Heart left ventricle (tissue), 16 donors: ENCODE measurements at places on chromosomes 6 and 20. TPM values are rescaled to one million over a fixed set of nuclear protein-coding genes. Genes with fewer than 3 reads are reported as not detected.

DNA sequence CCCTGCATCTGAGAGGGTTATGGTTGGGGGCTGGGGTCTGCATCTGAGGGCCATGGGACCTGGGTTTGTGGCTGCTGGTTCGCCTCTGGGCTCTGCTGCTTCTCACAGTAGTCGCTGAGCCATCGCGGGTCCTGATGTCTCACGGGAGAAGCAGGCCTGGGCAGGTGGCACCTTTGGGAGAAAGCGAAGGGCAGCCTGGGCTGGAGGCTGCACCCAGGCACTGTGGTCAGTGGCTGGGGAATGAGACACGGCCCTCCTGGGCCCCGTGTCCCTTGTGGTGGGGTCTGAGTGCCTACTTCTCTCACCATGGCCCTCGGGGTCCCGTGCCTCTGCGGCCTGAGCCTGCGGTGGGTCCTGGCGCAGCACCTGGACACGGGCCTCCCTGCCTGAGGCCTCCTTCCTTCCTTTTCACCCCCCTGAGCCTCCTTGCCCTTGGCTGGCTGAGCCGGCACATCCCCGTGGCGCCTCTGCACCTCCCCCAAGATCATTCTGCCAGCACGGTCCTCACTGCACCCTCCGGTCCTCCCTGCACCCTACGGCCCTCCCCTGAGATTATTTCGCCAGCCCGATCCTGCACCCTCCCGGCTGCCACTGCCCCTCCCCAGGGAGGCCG is 206.0 kb downstream of the ERMARD start:
- DNase-seq: peak; percentile 4

GRCh38 chr6:5513408-5513807 is 252.1 kb downstream of the FARS2 start:
- DNase-seq: no peak

GRCh38 chr6:118677193-118677592 is 25.8 kb upstream of the CEP85L start:
- no peak for DNase-seq

Gene SRMS
- not detected for total RNA-seq

- no peak for DNase-seq
Observed at GRCh38 chr20:25203871-25204320, 8.4 kb downstream of the ENTPD6 start.

Gene ENPP3
- total RNA-seq: 0.44 TPM

DNA sequence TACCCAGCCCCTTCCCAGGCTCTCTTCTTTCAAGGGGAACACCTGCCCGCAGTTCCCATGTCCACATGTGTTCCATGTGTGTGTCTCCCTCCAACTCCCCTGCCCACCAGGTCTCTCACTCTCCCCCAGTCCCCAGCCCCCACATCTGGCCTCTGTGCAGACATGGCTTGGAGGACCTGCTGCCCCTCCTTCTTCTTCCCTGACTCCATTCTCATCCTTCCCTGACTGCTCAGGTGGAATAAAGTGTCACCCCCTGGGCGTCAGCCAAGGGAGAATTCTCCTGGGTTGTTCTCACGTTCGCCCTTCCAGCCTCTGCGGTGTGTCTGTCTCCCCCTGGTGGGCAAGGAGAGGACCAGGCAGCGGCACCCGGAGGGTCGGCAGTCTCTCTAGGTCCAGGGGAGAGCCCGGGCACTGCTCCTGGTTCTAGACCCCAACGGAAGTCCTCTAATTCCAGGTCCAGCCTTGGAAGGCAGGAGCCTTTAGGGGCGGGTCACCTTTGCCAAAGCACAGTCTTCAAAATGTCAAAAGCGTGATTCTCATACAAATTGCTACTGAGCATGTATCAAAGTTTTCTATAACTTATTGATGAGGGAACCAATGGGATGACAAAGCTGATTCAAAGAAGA is 50.5 kb downstream of the EBF4 start:
- peak; percentile 36 for DNase-seq

DNA sequence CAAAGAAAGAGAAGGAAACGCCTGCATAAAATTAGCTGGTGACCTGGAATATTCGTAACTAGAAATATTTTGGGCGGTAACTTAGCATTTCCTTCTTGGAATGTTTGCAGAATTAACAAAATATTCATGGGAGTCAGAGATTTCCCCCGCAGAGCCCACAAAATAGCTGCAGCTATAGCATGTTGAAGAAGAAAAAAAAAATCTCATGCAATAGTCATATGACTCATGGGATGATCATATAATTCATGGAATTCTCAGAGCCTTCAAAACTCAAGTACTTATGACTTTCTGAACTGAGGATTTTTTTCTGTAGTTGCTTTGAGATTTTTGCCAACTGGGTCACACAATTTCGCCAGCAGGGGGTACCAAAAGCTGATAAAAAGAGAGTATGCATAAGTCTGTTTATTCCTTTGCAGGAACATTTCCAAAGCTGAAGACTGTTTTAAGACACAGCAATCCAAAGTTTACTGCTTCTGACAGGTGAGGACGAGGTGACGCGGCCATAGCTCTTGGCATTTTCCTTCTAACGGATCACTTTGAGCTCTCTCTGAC is 586.0 kb upstream of the CHD6 start:
- no peak for DNase-seq

GRCh38 chr6:137311940-137312339 is 92.8 kb upstream of the IFNGR1 start:
- DNase-seq: no peak

DNA sequence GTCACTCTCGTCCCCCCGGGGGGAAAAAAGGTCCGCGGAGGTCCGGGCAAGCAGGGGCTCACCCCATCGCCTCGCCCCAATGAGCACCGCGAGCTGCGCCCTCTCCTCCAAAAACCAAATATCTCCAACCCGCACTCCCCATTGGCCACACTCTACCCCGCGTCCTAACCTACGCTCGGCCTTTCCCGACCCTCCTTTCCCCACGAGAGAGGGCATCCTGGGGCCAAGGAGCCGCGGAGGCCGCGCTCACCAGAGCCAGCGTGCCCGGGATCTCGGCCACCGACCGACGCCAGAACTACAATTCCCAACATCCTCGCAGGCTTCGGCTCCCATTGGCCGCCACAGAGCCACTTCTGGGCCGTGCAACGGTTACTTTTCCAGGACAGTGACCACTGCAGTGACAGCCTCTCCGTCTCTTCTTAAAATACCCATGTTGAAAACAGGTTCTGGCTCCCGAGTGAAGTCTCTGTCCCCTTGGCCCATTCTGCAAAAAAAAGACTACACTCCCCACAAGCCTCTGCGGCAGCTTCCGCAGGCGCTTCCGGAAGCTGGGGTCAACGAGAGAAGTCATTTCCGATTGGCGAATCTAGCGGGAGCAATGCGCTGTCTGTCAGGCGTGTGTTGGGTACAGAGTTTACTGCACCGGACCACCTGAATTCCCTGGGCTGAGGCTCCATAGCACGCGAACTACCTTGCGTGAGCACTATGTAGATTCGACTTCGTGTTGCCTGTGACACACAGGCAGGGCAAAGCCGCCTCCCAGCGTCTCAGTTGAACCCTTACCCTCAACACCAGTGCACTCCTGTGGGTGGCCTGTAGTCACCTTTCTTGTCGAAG is at the start of gene ZNF343:
Gene ZNF343 (minus strand): TSS at position 285 of the 837 bp plus-strand sequence. CDS start 15,020 bp downstream, outside the sequence.
- peak; percentile 83 for DNase-seq

DNA sequence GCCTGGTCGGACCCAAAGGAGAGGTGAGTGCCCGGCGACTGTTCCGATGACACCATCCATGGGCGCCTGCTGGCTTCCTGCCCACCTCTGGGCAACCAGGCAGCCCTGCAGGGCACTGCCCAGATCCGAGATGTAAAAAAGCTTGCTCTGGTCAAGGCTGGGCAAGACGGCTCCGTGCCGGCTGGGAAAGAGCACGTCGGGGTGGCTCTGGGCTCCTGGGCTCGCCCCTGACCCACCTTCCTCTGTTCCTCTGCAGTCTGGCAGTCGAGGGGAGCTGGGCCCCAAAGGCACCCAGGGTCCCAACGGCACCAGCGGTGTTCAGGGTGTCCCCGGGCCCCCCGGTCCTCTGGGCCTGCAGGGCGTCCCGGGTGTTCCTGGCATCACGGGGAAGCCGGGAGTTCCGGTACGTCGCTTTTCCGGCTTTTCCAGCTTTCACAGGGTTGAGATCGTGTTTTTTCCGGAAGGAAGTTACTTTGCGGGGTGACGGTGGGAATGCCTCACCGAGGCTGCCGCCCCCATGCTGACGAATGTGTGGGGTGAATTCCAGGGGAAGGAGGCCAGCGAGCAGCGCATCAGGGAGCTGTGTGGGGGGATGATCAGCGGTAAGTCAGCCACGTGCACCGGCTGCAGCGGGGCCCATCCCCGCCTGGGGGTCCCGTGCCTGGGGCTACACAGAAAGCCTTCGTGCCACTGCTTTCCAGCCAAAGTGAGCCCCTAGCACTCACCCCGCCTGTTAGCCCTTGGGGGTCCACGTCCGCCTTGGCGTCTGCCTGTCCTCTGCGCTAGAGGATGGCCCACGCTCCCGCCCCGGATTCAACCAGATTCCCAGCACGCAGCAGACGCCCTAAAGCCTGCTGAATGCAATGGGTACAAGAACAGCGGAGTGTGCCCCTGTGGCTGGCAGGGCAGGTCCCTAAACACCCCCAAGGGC is 19.3 kb downstream of the COL9A3 start:
- no peak for DNase-seq

Gene SYTL3
- 12.8 TPM for total RNA-seq

DNA sequence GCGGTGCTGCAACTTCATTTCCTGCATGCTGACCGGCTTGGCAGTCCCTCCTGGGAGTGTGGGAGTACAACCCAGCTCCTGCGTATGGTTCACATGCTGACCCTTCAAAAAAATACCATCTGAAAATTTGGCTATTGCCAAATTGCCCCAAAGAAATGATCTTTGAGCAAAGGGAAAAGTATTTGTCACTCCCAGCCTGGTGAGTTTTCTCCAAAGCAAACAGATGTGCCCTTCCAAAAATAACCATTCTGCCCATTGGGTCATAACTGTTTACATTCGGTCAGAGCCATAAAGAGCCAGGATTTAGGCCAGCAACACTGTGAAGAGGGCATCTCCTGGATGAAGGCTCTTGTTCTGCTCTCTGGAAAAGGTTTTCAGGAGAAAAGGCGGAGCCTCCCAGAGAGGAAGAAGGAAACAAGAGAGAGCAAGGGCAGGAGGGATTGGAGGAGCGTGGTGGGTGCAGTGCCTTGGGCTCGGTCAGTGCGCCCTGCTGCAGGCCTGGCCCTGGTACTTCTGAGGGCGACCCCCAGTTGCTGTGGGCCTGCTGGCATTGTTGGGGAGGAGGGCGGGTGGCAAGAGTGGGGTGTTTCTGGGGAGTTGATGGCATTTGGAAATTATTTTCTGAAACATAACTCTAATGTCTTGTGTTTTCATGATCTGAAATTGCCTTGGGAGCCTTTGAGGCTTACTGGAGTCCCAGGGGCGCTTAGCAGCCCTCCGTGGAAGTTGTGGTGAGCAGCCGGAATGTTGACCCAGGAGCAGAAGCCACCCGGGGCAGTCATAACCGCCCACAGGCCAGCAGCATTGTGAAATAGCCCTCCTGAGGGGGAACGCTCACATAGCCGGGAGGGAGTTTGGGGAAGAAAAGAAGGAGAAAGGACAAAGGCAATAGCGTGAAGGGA is 248.4 kb downstream of the MYLK4 start:
- no peak for DNase-seq

Gene RNGTT
- total RNA-seq: 11.6 TPM

- DNase-seq: no peak
Observed at GRCh38 chr20:35387334-35387733, 24.4 kb downstream of the UQCC1 start.

Gene SHLD1
- total RNA-seq: 7.1 TPM

DNA sequence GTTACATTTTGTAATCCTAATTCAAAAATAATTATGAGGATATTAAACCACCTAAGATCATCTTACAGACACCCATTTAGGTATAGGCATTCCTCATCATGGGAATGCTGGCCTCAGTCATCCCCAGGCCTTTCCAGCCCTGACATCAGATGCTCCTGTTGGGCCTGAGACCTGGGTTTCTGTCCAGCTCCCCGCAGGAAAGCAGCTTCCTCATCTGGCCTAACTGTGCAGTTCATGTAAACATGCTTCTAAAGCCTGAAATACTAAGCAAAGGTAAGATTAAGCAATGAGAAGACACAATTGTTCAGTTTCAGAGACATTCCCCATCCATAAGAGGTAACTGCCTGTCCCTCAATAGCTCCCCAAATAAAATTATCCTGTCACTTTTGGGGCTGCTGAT is 19.0 kb downstream of the ETV7 start:
- no peak for DNase-seq

DNA sequence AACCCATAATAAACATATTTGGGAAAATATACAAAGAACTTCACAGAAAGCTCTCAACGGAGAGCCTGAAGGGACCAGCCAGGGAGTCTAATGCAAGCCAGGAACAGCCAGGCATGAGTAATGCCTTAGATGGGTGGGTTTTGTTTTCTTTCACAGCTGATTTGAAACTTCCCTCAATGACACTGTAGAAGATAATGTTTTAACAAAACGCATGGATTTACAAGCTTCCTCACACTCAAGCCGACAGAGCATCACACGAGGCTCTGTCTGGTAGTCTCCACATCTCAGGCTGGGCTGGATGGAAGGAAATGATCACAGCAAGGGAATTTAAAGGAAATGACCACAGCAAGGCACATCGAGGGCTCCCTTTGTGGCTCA is 113.9 kb downstream of the GMPR start:
- DNase-seq: no peak

Gene PRSS16
- not detected for total RNA-seq

Gene KIFC1
- not detected for total RNA-seq

- no peak for DNase-seq
Observed at GRCh38 chr20:41784209-41784958, 166.2 kb upstream of the CHD6 start.

Gene GGTLC1
- total RNA-seq: not detected

Gene OR2J2
- total RNA-seq: not detected

GRCh38 chr6:10595731-10596664 is 74.8 kb downstream of the GCNT2 start:
- no peak for DNase-seq

Gene TMEM151B
- 0.45 TPM for total RNA-seq

GRCh38 chr6:27931209-27931608 is 19.0 kb upstream of the OR2B2 start:
- DNase-seq: no peak

DNA sequence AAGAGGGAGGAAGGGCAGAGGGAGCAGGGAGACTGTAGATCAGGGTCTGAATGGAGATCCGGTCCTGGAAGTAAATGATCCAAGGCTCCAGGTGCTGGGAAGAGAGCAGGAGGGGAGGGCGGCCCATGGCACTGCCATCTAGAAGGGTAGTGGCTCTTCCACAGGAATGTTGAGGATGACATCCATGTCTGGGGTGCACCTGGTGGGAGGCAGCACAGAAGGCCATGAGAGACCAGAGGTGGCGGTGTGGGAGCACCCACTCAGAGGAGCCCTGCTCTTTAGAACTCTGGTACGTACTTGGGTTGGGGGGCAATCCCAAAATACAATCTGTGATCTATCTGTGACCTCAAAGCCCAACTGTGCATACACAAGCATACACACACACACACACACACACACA is 13.5 kb downstream of the DEFB132 start:
- no peak for DNase-seq

DNA sequence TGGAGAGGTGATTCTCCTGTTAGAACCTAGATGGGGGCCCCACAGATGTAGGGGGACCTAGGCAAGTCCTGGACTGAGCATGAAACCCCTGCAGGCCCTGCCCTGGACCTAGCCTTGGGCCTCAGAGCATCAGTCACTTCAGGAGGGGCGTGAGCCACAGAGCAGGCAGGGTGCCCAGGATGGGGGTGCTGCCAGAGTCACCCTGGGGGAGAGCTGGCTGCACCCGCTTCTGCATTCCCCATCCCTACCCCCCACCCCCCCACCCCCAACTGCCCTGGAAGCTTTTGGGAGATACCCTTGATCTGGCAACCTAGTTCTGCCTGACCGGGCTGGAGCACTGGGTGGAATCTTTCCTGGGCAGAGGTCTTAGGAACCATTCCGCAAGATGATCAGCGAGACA is 125.6 kb downstream of the GRM4 start:
- no peak for DNase-seq

GRCh38 chr6:169263836-169264608 is 10.4 kb upstream of the THBS2 start:
- DNase-seq: peak; percentile 52

Gene XKR7
- not detected for total RNA-seq
